ENCODE measurements at places on chromosomes 6 and 20.

DNA sequence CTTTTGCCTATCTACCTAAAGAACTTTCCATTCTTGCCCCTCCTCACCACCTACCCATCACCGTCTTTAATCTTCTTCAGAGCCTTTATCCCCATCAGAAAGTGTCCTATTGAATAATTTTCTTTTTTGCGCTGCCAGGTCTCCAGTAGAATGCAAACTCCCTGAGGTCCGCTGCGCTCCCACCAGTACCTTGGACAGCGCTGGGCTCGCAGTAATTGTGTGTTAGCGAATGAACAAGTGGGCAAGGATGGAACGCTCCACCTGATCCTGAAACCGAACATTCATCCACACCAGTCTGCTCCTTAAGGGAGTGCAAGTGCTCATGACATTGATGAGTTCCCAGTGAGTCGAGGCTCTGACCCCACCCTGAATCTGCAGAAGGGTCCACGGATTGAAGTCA lies 391.2 kb downstream of the CDH26 start:
- DNase-seq: no peak

GRCh38 chr6:54846243-54846856 lies at the start of gene FAM83B:
TSS of gene FAM83B (plus strand) at chr6:54846771. CDS start at chr6:54870247, 23,476 bp downstream.
- DNase-seq: no peak

DNA sequence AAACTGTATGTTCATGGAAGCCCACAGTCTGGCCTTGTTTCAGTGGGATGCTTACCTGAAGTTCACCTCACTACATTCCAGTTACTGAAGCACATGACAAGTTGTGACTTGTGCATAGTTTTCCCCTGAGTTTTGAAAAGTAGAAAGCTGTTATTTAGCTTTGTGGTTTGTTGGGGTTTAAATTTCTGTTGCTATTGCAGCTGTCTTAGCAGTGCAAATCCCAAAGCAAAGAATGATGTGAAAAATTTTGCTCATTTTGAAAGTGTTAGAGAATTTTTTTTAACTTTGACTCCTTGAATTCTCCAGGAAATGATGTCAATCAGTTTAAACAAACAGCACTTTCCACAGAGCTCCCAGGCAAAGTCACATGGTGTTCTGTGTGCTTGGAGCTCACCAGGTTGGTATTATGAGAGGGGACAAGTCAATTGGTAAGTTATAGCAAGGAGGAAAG lies 268.4 kb downstream of the ADGRG6 start:
- DNase-seq: no peak

- DNase-seq: no peak
These were observed 81.8 kb downstream of the JAG1 start for GRCh38 chr20:10591946-10592521.

- DNase-seq: no peak
These were observed 125.1 kb upstream of the LOC128125822 start for GRCh38 chr6:63447134-63447533.

DNA sequence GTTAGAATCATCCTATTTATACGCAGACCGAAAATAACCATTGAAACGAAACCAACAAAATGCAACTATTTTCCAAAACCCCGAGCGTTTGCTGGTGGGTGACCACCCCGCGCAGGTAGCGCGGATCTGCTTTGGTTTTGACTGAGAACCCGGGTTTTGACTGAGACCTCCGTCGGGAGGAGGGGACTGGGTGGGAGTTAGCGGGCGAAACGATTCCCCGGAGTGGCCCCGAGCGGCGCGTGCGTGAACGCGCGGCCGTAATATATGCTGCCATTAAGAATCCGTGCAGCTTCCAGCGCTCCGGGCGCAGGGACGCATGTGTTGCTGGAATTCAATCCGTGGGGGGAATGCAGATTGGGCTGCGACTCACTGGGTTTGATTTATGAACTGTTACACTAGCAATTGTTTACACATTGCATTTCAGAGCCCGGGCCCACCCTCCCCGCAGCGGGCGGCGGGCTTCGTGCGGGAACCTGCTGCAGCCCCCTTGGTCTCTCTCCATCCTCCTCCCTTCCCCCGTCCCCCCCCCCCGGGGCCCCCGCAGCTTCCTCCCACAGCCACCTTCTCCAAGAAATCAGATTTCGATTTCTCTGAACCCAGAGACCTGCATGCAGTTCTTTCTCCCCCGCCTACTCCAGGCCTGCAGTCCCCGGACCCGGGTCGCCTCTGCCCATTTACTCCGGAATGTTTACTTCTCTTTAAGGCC lies 9.9 kb downstream of the NRN1 start:
- no peak for DNase-seq

GRCh38 chr20:48898210-48898609 lies 23.3 kb upstream of the ARFGEF2 start:
- DNase-seq: no peak

- DNase-seq: no peak
These were observed 25.6 kb downstream of the HLA-G start for GRCh38 chr6:29853245-29853644.

DNA sequence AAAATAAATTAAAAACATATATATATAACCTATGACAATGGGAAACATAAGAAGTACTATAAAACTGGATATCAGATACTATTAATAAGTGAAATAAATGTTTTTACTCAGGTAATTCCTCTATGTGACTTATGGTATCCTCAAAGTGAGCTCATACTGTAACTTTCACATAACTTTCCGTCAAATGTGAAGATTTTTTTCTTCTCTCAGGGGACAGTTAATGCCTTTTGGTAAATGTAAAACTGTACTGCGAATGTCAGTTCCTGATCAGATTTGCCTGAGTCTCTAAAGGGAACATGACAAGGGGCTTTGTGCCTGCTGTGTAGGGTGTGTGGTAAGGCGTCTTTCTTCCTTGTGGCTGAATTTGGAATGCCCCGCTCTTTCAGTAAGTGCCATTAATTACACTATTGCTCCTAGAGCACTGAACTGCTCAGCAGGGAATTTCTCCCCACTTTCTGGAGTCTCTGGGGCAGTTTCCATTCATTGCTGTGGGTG lies 271.8 kb downstream of the PRL start:
- DNase-seq: no peak

DNA sequence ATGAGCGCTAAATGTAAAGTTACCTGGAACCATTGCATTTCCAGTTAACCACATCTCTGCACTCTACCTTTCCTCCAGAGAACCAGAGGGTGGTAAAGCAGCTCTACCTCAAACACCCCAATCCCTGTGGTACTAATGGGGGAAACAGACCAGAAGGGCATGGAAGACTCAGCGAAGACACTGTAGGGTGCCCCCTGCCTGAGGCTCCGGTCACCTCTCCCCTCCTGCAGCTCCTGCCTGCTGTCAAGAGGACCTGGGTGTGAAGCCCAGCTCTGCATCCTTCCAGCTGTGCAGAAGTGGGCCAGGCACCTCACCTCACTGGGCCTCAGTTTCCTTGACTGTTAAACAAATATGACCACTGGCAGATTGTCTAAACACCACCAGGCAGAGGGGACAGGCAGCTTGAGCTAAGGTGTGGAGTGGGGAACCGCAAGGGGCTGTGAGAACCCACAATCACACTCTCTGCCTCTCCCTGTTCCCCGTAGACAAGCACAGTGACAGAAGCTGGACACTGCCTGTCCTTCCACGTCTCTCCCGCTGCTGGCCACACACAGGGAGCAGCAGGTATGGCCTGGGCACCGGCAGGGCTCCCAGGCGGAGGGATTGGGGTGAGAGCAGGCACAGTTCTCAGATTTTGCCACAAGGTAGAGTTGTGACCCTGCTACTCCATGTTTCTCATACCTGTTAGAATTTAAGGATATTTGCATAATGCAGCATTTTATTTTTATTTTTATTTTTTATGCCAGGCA lies 9.1 kb upstream of the BPIFA2 start:
- DNase-seq: no peak

GRCh38 chr6:52426667-52427066 lies 6.5 kb downstream of the EFHC1 start:
- no peak for DNase-seq

DNA sequence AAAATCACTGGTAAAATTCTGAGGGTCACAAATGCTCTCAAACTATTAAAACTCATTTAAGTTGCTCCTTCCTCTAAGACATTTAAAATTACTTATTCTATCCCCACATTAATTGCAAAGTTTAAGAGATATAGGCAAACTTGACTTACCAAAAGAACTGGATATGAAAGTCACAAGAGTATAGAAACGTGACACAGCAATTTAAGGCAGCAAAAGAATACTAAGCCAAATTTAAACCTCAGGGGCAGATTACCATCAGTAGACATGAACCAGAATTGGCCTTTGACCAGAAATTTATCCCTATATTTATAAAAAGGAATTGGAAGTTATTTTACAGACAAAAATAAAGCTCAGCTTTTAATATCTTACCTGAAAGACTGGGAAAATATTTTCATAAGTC lies 56.0 kb downstream of the MAP3K7 start:
- DNase-seq: no peak

- no peak for DNase-seq
These were observed 58.2 kb downstream of the ADGRB3 start for GRCh38 chr6:68693271-68693670.

DNA sequence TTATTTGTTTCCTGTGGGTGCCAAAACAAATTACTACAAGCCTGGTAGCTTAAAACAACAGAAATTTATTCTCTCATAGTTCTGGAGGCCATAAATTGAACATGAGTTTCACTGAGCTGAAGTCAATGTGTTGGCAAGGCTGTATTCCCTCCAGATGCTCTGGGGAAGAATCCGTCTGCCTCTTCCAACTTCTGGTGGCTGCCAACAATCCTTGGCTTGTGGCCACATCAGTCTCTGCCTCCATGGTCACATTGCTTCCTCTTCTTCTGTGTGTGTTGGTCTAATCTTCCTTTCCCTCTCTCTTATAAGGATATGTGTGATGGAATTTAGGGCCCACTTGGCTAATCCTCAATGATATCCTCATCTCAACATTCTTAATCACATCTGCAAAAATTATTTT lies 92.8 kb upstream of the EPB41L1 start:
- DNase-seq: no peak

DNA sequence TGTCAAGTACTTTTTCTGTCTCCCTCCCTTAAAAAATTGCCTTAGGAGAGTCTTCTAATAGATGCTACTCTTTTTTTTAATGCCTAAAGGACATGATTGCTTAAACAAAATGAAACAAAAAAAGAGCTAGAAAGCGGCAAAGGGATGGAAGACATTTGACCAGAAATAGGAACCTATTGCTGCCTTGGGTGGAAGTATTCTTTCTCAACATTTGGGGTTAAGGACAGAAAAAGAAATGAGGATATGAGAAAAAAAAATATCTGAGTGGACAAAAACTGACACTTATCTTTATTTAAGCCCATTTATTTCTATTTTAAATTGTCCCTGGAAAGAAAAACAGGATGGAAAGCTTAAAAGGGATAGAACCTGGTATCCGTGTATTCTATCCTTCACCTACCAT lies 664.9 kb upstream of the CITED2 start:
- no peak for DNase-seq

DNA sequence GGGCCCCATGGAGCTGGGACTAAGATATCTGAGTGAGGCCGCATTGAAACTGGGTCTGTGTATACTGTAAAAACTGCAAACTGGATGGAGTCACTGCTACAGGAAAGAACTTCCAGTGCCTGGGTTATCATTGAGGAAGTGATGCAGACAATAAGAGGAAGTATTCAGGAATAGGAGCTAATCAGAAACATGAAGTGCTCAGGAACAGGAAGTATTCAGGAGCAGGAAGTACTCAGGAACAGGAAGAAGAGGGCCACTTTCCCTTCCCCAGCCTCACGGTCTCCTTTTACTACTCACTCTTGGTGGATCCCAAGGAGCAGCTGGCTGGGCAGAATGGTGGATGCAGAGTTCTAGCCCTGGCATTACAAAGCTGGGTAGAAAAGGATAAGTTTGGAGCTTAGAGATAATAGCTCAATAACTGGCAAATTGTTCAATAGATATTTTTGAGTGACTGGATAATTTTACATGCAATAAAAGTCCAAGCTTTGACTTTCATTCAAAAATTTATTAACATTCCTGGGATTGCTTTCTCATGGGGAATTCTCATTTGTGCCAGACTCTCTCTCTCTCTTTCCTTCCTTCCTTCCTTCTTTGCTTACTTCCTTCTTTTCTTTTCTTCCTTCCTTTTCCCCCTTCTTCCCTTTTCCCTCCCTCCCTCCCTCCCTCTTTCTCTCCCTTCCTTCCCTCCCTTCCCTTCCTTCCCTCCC lies 82.2 kb upstream of the PAX1 start:
- DNase-seq: no peak

DNA sequence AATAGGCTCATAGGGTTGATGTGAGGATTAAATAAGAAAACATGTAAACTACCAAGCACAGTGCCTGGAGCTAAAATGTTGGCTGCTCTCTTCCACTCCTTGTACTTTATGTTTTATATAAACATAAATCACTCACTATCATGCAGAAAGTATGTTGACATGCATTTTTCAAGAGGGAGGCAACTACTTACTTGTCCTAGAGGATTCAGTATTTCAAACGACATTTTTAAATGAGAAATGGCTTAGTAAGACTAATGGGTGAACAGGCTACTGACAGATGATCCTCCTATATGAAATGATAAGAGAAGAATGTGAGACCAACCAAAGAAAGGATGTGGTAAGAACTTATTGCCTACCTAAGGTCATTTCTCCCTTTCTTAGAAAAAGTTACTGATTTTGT lies 21.0 kb downstream of the LATS1 start:
- no peak for DNase-seq

- DNase-seq: no peak
These were observed 87.5 kb upstream of the HDAC2 start for GRCh38 chr6:114058435-114058834.

GRCh38 chr6:158041370-158041769 lies 59.7 kb downstream of the SYNJ2 start:
- DNase-seq: no peak

DNA sequence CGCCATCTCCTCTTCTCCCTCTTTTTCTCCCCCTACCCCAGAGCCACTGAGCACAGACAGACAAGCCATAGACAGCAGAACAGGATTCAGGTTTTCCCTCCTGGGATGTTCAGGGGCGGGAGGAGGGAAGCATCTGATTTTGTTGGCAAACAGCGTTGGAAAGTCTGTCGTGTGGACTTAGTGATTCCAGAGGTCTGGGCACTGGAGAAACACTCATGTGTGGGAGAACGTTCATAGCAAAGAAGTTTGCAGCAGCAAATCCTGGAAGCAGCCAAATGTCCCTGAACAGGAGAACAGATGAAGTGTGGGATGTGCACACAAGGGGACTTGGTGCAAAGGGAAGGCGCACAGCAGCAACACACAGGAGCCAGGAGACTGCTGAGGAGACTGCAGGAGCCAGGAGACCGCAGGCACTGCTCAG lies 264.1 kb upstream of the CDYL start:
- no peak for DNase-seq

DNA sequence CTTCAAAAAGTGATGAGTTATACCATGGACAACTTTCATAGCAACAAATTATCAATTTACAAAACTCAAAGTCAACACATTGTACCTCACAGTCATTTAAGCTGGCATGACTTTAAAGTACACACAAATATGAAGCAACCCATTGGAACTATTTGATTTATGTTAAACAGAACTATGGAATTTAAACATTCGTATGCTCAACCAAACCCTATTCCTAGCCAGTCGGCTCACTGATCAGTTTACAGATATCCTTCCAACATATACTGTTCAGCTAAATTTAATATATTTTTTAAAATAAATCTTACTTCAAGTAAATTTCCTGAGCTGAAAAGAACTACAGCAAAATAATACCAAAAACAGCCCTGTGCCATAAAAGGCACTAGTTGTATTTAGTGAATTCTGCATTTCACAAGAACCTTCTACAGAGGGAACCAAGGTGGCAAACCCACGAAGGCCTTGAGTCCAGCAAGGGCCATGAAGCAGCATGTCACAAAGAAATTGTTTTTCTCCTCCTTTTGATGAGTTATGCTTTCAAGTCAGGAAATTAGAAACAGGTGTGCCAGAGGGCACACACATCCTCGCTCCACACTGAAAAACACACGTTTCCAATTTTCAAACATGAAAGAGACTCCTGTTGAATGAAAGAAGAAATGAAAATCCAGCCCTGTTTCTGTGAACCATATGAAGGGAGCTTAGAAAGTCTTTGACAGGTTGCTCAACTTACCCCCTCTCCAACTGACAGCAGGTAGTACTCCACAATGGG lies 122.8 kb downstream of the TASP1 start:
- DNase-seq: no peak
